ENCODE measurements at places on chromosomes 5 and 9.

DNA sequence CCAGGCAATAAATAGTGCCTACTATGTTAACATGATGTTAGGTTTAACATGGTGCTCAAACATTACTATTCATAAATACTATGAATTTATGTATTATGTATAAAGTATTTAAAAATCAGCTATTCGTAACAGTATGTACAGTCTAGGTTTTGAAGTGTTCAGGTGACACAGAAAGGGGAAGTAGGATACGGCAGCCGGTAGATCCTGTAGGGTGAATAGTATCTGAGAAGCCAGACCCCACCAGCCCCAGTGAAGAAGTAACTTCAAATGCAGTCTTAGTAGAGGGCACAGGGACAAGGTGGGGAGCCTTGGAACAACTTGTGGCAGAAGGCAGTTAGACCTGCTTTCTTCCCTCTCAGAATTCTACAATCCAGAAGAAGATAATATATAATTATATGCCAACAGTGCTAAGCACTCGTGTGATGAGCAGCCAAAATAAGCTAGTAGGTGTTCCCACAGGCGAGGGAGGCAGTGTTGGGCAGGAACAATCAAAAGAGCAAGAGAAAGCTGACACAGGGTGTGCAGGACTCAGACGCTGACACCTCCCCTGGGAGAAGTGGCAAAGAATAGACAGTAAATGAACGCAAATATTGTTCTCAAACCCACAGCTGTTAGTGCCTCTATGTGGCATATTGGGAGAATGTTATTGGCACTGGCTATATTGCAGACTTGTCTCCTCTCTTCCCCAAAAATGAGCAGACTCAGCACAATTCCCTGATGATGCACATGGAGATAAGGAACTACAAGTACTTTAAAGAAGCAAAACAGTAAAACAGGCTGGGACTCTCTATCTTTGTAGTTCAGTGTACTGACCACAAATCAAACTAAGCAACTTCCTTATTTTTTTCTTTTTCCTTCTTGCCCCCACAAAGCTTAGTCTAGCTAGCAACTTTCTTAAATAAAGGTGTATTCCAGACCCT is 4.6 kb downstream of the ZNF367 start:
- DNase-seq = no peak

GRCh38 chr5:163345216-163345615 is 92.2 kb upstream of the CCNG1 start:
- no peak for DNase-seq

GRCh38 chr5:159602434-159602833 is 272.1 kb upstream of the IL12B start:
- no peak for DNase-seq

GRCh38 chr9:79592726-79593493 is 21.1 kb downstream of the TLE4 start:
- no peak for DNase-seq
